Prostate gland (tissue), 2 donors: ENCODE measurements at places on chromosomes 7 and 10.

DNA sequence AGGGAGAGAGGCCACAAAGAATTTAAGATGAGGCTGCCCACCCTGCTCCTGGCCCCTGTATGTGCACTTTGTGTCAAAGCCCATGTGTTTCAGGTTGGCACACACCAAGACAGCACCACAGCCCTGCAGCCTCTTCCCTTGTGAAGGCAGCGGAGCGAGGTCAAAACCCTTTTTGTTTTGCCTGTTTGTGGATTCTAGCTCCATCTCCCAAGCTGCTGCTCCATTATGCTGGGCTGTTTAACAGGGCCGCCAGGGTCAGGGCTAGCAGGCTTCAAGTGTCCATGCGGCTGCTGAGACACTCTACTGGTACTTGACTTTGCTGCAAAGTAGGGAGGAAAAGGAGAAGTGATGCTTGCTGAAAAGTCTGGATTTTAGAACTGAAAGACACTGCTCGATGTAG lies 142.3 kb upstream of the EFCAB10 start:
- no peak for DNase-seq

- no peak for DNase-seq
Observed at GRCh38 chr10:13221572-13221971, 12.6 kb downstream of the UCMA start.

DNA sequence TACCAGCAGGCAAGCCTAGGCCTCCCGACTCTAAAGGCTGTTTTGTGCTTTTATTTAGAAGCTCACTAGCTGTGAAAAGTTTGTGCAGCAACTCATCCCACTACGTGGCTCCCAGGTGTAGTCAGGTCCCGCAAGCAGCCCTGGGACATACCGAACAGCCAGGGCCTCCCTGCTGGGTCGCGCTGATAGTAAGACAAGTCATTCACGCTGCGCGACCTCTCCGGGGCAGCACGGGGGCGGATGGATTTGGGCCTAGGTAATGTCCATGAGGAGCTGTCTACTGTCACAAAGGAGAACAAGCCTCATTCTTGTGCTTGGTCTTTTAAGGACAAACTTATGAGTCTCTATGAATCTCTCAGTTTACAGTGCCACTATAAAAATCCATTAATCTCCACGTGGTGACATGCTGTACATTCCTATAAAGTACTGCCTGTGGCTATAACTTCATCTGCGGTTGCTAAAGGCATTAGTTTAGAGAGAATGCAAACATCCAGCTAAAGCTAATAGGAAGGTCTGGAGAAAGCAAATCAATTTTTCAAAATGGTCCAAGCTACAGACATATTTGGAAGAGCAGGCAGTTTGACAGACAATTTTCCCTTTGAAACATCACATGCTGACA lies 546.8 kb downstream of the PHTF2 start:
- DNase-seq: no peak

DNA sequence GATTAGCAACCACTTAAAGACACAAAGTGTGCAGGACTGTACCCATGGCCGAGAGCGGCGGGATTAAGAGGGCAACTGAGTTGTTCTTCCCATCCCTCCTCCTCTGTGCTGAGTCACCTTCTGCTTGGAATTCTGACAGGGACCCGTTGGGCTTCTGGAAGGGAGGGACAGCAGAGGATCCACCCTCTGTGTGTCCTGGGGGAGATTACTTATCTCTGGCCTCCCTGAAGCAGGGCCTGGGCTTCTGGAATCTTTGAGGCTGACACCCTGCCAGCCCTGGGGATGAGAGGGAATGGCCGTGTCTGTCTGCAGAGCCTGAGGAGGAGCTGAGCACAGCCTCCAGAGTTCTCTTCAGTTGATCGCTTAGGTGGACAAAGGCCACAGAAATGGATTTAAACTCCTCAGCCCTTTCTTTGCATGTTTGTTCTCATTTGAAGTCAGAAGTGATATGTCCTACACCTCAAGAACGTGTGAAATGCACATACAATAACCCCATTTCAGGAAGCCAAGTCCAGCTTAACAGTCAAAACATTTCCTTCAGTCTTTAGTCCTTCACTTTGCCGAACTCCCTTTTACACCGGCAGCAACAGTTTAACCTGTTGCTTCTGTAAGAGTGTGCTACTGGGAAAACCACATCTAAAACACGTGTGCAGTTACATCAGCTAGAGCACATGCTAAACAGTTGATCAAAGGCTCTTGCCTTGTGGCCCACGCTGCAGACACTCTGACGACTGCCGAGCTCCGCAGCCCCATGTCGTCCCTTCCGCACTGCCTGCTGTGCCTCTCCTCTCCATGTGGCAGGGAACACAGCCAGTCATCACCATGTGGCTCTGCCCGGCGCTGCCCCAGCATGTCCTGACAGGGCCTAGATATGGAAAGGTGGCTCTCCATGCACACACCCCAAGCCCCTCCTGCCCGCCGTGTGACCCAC lies 55.7 kb downstream of the IKZF1 start:
- no peak for DNase-seq

DNA sequence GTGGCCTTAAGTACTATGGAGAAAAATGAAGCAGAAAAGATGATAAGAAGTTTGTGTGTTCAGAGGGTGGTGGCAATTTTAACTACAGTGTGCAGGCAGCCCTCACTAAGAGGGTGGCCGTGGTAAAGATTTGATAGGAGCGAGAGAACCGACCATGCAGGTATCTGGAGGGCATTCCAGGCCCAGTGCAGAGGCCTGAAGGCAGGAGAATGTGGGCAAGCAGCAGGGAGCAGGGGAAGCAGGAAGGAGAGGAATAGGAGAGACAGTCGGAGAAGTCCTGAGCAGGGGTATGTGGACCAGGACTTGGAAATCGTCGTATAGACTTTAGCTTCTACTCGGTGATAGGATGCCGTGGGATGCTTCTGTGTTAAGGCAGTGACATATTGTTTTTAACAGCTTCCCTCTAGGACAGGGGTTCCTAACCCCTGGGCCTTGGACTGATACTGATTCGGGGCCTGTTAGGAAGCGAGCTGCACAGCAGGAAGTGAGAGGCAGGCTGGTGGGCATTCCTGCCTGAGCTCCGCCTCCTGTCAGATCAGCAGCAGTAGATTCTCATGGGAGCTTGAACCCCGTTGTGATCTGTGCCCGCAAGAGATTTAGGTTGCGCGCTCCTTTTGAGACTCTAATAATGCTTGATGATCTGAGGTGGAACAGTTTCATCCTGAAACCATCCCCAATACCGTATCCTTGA lies 227.2 kb downstream of the CCDC3 start:
- no peak for DNase-seq

DNA sequence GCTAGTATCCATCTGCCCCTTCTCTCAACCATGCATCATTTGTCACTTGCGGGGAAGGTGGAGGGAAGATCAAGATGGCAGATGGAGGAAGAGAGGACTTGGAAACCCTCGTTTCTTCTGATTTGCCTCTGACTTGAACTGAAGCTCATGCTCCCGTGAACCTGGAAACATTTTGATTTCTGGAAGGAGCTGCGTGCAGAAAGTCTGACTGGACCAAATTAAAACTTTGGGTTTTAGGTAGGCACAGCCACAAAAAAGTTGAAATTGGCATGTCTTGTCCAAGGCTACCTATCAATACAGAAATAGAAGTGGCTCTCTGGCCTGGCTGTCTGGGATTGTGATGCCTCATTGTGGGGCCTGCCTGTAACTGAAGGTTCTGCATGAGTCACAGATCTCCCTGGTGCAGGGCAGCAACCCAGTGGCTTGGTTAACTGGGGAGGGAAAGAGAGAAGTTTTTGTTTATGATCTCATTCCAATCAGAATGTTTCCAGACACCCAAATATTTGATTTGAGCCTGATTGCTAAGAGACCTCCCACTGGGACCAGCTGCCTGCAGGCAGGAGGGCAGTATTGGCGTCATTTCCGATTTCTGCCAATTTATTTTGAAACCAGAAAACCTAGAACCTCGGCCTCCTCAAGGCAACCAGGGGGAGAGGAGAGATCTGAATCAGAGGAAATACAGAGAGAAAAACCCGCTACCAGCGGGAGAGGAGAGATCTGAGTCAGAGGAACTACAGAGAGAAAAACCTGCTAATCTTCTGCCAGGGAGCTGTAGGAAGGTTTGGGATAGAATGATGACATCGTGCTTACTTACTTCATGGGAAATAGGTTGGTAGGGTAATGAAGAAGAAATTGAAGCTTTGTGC lies 363.6 kb downstream of the ANKRD30A start:
- no peak for DNase-seq

DNA sequence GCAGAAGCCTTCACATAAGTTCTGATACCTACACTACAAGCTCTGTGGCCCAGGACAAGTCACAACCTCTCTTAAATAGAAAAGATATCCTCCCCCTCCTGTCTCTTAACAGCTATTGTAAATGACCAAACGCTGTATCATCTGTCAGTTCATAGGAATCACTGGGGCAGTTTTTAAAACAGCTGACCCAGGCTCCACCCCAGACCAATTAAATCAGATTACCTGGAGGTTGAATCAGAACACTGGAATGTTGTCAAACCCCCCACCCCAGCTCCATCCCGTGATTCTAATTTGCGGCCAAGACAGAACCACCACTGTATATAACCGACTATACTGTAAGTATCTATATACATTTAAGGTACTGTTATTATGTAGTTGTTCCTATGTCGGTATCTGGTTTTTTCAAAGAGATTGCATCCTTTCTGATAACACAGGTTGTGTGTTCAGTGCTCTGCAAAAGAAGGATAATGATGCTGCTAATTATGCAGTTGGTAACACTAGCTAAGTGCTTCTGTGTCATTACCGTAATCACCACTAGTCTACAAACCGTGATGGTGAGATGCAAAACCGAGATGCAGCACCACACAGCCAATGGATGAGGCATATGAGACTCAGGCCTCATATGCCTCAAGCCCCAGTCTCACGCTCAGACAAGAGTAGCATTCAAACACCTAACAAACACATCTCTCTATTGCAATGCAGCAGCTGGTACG lies 47.4 kb downstream of the TNS3 start:
- no peak for DNase-seq

GRCh38 chr7:39379416-39379815 lies 186.8 kb upstream of the YAE1 start:
- no peak for DNase-seq

DNA sequence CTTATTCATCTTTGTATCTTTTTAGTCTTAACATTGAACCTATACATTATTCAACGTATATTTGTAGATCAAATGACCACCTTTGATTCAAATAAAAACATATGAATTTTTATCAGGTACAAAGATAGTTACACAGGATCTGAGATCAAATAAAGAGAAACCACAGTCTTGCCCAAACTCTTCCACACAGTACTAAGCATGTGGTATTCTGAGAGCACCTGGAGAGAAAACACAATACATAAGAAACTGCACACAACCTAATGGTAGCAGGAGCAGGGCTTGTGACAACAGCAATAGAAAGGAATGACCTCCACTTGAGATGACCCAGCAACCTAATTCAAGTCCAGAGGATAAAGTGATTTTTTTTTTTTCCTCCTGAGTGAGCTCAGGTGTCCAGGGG lies 6.5 kb upstream of the WASL start:
- no peak for DNase-seq

GRCh38 chr10:5905854-5906507 lies 15.9 kb downstream of the FBH1 start:
- no peak for DNase-seq

- no peak for DNase-seq
Observed at GRCh38 chr10:36253731-36254130, 611.6 kb upstream of the FZD8 start.

DNA sequence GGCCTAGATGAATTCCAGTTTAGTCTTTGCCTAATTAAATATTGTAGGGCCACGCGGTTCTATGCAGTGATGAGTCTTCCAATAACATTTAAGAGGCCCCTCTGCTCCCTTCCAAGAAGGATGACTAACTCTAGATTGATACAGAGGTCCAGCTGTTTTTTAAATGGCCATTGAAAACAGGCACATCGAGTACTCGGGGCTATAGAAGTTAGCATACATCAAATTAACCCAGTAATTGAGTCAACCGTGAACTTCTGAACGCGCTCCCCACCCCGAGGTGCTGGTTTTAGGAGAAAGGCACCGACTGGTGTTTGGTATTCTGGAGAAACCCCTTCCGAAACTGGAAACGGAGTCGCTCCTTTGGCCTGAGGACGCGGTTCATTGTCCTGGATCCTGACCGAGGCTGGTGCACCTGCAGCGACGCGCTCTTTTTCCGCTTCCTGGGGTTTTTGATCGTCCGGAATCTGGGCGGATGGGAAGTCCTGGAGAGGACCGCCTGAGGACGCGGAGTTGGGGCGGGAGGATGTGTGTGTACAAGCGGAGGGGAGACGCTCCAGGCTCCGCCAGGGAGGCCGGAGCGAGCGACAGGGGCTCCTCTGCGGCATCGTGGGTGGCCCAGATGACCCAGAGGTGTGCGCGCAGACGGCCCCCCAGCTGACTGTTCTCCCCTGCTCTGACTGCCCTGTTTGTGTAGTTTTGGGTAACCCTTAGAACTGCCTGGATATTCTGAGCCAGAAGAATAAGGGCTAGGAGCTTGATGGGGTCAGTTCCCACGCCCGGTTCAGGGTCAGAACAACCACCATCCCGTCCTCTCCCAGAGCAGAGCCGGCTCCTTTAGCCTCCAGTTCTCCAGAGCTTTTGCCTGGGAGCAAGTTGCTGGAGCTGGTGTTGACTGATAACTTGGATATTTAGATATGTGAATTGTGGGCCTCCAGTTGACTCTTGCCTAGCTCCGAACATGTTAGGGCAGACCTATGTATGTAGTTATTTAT lies 711 bp downstream of the FAM221A start:
- DNase-seq: peak; percentile 44

GRCh38 chr7:88442413-88442812 lies 135.7 kb upstream of the STEAP4 start:
- DNase-seq: no peak

DNA sequence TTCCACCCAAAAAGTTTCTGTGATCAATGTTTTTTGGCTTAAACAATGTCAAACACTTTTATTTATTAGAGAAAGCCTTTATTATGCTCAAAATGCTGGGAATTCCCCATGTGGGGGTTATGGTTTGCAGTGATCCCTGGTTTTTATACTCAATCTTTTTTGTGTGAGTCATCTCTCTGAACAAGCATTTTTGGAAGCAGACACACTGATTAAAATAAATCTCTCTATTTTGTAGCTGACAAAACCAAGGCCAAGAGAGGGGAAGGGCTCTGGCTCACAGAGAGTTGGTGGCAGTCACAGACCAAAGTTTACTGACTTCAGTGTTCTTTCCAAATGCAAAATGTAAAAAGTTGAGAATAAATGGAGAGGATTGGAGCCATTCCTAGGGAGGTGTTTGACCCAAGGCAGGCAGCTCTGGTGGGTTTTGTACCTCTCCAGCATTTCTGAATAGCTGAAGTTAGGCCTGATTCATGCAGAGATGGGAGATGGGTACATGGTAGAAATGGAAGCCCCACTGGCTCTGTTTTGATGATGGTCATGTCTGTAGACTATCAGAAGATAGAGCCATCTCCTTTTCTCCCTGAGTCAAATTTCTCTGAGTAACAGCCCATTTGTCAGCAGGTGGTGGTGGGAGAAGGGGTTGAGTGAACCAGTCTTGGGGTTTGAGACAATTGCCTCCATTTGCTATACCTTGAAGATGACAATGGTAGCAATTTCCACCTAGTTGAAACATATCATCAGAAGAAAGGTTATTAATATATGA lies 45.4 kb upstream of the NAMPT start:
- DNase-seq: no peak

GRCh38 chr10:11191678-11192077 lies 174.0 kb downstream of the CELF2 start:
- DNase-seq: no peak
